ENCODE measurements at places on chromosomes 16 and 17.

DNA sequence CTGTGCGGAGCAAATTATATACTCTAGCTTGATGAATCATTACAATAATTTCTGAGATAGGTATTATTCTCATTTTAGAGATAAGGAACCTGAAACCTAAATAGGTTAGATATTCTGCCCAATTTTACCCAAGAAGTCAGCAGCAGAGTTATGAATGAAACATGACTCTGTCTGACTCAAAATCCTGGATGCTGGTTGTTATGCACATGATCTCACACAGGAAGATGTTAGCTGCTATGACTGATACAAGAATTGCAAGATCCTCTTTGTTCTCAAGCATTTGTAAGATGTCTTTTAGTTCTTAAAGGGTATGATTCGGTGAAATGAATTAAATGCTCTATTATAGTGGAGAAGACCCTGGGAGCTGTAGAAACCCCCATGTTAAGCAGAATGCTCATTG lies 447.8 kb downstream of the KIF2B start:
- DNase-seq, result no peak

DNA sequence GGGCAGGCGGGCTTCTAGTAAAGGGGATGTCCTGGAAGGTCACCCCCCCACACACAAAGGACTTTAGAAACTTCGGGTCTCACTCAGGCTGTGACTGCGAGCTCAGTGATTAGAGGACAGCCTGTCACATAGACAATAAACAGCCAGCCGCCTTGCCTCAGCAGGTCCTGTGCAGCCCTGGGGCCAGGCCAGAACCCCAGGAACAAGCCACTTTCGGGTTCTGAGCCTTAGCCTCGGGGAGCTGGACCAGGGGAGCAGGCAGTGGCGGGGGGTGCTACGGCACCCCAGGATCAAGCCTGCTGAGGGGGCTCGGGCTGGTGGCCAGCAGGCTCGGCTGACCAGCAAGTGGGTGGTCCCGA lies 1.1 kb downstream of the GAS7 start:
- DNase-seq, result no peak

GRCh38 chr17:34916120-34916519 lies 45.1 kb downstream of the CCT6B start:
- no peak for DNase-seq

DNA sequence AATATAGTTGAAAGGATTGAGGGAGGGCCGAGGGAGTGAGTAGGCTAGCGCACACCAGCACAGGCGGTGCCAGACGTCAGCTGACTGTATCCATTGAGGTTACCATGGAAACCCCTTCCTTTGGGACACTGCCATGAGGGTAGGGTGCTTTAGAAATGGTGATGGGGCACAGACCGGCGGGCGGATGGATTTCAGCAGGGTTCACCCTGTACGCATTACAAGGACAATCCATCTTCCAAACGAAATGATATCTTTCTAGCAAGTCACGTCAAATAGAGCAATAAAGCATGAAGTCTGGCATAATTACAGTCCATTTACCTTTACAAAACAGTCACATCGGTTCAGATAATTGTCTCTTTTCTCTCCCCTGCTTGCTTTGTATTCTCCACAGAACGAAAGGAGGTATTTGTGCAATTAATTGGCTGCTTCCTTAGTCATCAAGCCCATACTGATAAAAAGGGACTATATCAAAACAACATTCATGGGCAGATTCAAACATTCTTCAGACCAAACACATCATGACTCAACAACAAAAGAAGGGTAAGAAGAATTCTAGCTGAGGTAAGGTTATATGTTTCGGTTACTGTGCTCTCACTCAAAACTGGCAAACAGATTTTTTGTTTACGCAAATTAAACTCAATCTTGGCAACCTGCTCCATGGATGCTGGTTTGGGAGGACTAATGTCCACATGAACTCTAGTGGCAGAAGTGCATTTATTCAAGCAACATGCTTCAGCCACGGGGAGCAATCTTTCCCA lies 140.6 kb downstream of the CDK5R1 start:
- DNase-seq, result no peak

DNA sequence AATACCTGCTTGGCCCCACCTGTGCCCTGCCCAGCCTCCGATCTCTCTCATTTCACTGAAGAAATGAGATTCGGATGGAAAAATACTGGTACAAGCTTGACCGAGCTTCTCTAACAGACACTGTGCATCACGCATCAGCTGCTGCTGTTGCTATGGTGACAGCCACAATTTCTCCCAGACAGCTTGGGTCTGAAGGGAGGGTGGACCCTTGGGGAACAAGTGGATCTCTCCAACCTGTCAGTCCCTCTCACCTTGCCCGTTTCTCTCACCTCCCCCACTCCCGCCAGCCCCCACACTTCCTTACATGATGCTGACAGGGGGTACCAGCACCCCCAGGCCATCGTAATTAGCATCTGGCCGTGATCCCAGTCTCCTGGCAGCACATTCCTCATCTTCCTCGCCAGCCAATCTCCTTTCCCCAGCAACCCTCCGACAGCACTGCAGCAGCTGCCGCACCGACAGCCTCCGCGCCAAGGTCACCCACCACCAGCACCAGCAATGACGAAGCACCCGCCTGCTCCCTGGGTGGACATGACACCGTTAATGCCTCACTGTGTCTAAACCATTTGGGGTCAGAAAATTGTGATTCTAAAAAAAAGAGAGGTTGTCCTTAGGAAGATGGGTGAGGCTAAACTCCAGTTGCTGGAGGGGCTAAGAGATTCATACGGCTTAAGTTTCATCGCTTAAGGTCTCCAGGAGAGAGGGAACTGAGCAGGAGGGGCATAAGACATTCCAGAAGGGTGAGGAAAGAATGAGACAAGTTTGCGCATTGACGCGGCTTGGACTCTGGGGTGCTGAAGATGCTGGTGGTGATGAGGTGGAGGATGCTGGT lies 58.6 kb upstream of the TNRC6A start:
- no peak for DNase-seq

DNA sequence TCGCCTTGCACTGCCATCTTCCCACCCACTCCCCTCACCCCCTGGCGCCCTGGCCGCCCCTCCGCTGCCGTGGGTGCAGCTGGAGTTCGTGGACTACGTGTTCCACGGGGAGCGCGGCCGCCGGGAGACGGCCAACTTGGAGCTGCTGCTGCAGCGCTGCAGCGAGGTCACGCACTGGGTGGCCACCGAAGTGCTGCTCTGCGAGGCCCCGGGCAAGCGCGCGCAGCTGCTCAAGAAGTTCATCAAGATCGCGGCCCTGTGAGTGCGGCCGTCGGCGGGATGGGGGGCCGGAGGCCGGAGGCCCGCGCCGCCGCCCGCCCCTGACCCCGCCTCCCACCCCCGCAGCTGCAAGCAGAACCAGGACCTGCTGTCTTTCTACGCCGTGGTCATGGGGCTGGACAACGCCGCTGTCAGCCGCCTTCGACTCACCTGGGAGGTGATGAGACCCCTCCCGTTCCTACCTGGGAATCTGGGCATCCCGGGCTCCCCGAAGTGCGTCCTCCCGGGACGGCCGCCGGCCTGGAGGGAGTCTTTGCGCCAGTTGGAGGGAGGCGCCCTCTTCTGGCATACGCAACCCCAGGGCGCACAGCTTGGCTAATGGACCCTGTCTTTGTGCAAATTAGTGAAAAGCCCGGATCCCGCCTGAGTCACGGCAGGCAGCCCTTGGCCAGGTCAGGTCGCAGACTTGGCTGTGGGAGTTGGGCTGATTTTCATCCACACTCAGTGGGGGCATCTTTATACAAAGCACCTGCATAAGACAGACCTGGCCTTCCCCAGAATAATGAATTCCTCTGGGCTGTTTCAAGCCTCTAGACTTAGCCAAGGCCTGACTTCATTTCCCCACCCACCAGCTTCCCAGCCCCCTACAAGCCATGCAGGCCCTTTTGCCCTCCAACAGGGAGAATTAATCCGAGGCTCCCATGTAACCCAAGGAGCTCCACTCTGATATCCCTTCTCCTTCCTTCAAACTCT lies 14.3 kb downstream of the RAPGEFL1 start:
- DNase-seq, result peak; percentile 56

- DNase-seq, result no peak
Observed at GRCh38 chr17:37123386-37123785, 174.6 kb downstream of the AATF start.

DNA sequence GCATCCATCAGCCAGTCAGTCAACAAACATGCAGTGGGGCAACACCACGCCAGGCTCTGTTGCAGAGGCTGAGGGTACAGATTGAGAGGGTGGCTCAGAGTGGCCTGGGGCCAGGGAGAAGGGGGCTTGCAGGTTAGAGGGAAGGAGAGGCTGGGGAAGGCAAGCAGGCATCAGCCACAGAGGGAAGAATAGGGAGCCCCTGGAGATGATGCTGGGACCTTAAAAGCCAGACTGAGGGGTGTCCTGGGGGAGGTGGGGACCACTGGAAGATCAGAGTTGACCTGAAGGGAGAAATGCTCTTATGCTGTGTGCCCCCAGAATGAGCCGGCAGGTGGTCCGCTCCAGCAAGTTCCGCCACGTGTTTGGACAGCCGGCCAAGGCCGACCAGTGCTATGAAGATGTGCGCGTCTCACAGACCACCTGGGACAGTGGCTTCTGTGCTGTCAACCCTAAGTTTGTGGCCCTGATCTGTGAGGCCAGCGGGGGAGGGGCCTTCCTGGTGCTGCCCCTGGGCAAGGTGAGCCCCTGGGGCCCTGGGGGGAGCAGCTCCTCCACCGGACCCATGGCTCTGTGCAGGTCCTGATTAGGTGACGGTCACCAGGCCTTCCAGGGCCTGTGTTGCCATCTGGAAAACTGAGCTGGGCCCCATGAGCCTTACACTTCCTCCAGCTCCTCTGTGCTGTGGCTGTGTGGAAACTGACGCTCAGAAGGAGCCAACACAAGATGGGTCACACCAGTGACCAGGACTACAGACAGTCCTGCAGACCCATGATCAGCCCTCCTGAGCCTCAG lies 1.7 kb downstream of the CORO1A start:
- peak; percentile 22 for DNase-seq

DNA sequence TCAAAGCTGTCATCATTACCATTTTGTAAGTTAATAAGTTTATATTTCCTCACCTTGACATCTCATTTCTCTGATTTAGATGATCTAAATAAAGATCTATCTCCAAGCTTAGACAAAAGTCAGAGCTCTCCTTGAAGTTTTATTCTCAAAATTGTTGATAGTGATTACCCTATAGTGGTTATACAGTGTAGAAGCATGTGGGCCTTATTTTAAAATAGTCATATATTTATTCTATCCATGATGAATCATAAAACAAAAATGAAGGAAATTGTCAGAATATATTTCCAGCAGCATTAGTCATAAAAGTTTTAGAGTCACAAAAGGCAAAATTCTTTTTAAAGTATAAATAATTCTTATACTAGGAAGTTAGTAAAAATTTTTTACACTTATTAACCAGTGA lies 49.0 kb downstream of the RHOT1 start:
- no peak for DNase-seq

DNA sequence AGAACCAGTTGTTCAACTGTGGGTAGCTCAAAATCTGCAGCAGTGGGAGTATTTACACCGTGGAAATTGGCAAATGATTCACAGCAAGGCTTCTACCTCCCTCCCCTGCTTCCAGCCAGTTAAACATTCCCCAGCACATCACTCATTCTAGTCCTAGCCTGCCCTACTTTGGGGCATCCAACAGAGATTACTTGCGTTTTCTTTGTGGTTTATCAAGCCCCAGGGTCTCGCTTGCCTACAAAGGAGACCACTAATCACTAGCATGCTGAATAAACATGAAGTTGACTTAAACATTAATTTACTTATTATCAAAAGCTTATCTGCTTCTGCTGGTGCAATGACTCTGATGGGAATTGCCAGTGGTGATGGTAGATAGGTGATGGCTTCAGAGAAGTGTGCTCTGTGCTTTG lies 94.5 kb downstream of the MARF1 start:
- no peak for DNase-seq

DNA sequence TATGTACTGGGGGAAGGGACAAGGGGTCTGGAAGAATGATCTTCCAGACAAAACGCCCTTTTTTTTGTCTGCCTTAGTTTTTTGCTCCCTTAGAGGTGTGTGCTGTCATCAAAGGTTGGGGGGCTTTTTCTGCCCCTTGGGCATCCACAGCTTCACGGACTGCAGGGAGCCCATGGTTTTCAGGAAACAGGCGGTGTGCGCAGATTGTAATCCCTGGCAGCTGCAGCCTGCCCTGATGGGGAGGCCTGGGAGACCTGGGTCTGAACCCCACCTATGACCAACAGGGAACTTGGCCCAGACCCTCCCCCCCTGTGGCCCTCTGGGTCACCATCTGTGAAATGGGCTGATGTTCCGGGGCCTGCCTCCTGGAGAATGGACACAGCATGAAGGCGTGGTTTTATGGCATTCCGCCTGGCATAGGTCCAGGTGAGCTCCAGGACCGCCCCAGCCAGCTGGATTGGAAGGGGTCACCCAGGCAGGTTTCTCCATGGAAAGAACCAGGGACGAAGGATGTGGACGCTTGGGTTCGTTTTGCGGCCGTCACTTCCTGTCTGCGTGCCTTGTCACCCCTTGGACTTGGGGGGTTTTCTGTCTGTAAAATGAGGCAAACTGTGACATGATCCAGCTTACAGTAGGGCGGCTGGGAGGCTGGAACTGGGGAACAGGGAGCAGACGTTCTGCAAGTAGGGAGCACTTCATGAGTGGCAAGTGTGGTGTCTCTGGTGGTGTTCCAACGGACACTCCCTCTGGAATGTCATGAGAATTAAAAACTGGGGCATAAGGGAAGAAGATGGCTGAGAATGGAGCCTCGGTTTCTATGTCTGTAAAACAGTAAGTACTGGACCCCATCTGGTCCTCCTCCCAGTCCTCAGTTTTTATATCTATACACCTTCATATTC lies 1.5 kb downstream of the CPNE2 start:
- no peak for DNase-seq

DNA sequence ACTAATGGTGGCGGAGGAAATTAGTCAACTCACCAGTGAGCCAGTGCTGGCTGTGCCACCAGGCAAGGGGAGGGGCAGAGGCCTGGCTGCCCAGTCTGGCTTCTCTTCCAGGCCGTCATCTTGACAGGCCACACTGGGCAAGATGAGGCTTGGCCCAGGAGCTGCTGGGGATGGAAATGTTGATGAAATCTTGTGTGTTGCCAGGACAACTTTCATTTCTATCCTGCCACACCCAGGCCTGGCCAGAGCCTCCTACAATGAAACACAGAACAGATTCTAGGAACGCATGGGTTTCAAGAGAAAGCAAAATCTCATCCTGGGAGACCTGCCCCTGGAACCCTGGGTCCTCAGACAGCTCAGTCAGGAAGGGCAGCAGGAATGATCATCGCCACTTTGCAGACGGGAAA lies 9.3 kb downstream of the HEXIM2 start:
- no peak for DNase-seq

- peak; percentile 58 for DNase-seq
Observed at GRCh38 chr16:29816694-29817441, 916 bp downstream of the PAGR1 start.

- DNase-seq, result no peak
Observed at GRCh38 chr16:17831330-17831729, 360.6 kb upstream of the XYLT1 start.

All from stimulated activated CD4-positive, alpha-beta T cell treated with anti-CD3 and anti-CD28 coated beads, Interleukin-4, amount 100 ng/mL, for 48 hours (primary cell).